ENCODE measurements at places on chromosomes 6 and 20.
A peak's percentile ranks its signal among the peaks of the same experiment; 100 is the strongest.

- DNase-seq = no peak
Measured at GRCh38 chr6:97175806-97176205, 107.2 kb downstream of the MMS22L start.

GRCh38 chr6:47321577-47321976, 11.9 kb upstream of the TNFRSF21 start:
- no peak for DNase-seq

GRCh38 chr6:160733050-160733646, 31.1 kb downstream of the PLG start:
- no peak for DNase-seq

- no peak for DNase-seq
Measured at GRCh38 chr6:158048589-158048988, 66.9 kb downstream of the SYNJ2 start.

- DNase-seq = no peak
Measured at GRCh38 chr6:124573953-124574352, 388.3 kb upstream of the RNF217 start.

DNA sequence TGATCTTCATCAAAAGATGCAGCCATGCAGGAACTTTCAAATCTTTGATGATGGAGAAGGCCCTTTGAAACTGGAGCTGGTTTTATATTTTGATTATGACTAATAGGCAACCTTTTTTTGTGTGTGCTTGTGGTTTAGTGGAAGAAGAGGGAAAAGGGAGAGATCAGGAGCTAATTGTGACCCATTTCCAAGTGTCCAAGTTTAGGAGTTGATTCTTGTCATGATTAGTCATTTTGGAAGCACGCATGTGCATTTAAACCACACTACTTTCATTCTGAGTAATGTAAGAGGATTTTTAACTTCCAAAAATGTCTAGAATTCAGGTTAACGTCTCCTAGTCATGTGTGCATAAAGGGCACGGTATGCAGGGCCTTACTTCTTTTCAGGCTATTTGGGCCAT, 3.5 kb downstream of the FOXO3 start:
- no peak for DNase-seq

- DNase-seq = no peak
Measured at GRCh38 chr6:79038061-79038460, 40.0 kb downstream of the PHIP start.

GRCh38 chr6:136548582-136549299, 1.5 kb downstream of the MAP7 start:
- DNase-seq = no peak

- DNase-seq = peak; percentile 69
Measured at GRCh38 chr6:20534295-20535262, at the start of gene CDKAL1. CDKAL1 (plus strand) TSS chr6:20534457; CDS start chr6:20546351, 11,894 bp downstream.

DNA sequence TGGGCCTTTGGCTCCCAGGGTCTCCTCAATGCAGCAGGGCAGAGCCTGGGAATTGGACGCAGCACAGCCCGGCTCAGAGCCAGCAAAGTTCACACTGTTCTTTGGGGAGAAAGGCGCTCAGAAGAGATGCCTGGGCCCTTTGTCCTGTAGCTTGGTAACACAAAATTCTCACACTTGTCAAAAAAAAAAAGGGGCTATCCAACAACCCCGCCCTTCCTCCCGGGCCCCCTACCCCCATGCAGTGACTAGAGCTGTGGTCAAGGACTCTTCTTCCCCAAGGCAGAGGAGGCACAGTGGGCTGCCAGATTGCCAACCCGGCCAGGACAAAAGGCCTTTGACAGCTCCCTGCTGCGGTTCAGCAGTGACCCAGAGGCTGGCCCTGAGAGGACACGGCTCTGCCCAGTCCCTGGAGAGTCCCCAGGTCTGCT, 2.0 kb downstream of the NKAIN4 start:
- DNase-seq = no peak

- DNase-seq = no peak
Measured at GRCh38 chr20:16191496-16191895, 381.8 kb downstream of the KIF16B start.

- no peak for DNase-seq
Measured at GRCh38 chr20:46985250-46985649, 90.6 kb downstream of the EYA2 start.

DNA sequence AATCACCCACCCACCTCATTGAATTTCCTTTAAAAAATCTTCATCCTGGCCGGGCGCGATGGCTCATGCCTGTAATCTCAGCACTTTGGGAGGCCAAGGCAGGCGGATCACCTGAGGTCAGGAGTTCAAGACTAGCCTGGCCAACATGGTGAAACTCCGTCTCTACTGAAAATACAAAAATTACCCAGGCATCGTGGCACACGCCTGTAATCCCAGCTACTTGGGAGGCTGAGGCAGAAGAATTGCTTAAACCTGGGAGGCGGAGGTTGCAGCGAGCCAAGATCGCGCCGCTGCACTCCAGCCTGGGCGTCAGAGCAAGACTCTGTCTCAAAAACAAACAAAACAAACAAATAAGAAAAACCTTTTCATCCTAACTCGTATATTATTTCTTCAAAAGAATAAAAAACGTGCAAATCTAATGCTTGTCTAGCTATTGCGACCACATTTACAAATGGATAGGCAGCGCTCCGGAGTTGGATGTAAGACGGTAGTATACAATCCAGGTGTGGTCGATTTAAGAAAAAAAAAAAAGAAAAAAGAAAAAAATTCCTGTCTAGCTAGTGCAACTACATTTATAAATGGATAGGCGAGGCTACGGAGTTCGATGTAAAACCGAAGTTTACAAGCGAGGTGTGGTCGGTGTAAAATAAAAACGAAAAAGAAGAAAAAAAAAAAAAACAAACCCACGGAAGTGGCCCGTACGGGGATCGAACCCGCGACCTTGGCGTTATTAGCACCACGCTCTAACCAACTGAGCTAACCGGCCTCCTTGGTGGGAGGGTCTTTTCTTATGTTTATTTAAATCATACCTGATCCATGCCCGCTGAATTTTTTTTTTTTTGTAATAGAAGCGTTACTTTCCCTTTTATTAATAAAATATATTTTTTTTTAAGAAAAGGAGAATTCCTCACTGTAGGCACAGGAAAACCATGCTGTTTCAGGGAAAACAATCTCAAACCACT, 70.7 kb upstream of the PRSS16 start:
- DNase-seq = no peak

DNA sequence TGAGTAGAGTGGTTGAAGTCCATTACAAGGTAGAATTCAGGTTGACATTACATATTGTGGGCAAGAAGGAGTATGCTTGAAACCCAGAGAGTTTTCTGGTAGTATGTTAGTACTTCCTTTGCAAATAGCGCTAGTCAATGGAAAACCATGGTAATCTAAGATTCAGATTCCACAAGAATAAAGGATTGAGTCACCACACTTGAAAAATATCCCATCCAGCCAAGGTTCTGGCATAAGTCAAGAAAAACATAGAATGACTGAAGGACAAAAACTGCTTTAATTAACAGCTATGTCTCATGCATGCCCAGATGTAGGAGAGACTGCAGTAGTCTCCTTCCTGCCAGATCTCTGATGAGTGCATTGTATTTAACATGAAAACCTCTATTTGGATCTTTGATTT, 469.8 kb downstream of the BMP2 start:
- no peak for DNase-seq
